ENCODE measurements at places on chromosomes 6 and 20.

DNA sequence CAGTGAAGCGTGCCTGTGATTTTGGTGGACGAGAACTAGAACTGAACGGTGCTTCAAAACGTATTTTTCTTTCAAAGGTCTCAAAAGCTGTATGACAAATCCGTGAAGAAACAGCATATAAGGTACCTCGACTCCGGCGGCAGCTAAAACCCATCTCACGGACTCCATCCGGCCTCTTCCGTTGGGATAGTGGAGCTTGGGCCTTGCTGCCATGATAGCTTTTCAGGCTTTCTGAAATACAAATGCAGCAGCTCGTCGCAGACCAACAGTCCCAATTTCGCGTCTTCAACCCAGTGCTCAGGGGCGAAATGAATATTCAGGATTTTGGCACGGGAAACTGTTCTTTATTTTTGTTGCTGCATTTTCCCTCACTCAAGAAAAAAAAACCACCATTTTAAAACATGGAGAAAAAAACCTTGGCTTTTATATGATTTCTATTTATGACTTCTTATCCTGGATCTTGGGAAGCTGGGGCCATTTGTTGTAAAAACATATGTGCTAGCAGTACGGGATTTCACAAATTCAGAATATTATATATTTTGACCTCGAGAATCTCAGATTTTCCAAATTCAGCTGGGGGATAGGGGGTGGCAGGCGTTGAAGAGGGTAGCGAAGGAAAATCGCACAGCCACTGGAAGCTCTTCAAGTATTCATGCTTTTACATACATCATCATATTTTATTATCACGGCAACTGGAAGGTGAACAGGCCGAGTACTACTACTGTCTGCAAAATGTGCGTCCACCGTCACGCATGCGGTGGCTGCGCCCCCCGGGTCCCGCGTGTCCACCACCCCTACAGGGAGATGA is 849 bp downstream of the GSTA4 start:
- DNase-seq: peak; percentile 30

DNA sequence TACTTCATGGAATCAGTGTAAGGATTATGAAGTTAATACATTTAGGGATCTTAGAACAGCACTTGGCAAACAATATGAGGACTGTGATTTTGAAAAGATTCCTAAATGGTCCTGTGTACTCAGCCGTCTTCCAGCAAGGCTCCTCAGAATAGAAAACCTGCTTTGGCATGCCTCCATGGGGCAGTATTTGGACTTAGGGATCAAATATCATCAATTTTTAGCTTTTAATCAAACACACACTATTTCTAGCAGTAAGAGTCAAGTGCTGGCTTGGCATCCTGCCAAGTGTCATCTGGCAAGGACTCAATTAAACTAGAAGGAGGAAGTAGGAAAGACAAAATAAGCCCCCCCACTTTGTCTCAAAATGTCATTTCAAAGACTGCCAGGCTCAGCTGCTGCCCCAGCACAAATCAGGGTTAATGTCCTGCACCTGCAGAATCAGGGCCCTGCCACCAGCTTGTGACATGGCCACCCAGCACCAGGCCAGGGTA is 40.8 kb downstream of the IYD start:
- DNase-seq: no peak

- no peak for DNase-seq
Observed at GRCh38 chr6:128241216-128241615, 279.2 kb downstream of the PTPRK start.

GRCh38 chr6:170317718-170318117 is 11.2 kb downstream of the FAM120B start:
- DNase-seq: no peak

GRCh38 chr20:57482148-57482547 is 42.8 kb downstream of the CTCFL start:
- DNase-seq: no peak

DNA sequence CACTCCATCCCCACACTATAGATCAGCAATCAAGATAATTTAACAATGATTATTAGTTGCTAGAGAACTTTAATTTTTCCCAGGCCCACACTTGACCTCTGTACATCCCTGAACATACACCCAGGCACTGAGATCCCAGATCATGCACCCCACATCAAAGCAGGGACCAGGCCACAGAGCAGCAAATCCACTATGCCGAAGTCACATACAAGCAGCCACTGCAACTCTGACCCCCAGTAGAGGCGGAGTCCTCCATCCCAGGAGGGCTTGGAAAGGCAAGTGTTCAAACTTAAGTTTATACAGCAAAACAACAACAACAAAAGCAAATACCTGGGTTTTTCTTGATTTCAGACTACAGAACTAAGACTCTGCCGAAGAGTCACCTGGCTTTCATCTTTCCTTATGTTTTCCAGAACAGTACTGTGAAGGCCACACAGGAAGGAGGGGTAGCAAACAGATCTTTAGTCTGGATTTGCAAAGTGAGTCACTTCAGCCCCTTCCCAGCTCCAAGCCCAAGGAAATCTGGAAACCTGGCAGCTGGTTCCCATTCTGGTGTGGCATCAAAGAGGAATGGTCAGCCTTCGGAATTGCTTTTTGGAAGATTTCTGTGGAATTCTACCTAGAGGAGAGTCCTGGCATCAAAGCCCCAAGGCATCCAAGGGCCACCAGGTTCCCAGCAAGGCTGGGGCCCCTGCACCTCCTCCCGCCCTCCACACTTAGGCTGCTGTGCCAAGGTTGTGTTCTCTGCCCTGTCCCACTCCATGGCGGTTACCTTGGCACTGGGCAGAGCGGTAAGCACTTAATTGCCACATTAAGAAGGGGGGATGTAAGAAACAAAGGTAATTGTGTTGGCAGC is 7.3 kb downstream of the JAG1 start:
- peak; percentile 12 for DNase-seq

- no peak for DNase-seq
Observed at GRCh38 chr6:155645325-155645724, 189.7 kb upstream of the NOX3 start.

GRCh38 chr20:50017576-50018248 is 34.9 kb downstream of the SNAI1 start:
- no peak for DNase-seq

- peak; percentile 21 for DNase-seq
Observed at GRCh38 chr20:17616480-17617211, 46.8 kb downstream of the DSTN start.

GRCh38 chr20:57968120-57968519 is 258.3 kb upstream of the PMEPA1 start:
- no peak for DNase-seq

- DNase-seq: no peak
Observed at GRCh38 chr6:22208026-22208425, 88.8 kb downstream of the PRL start.

- no peak for DNase-seq
Observed at GRCh38 chr20:58815448-58815847, 35.3 kb downstream of the GNAS-AS1 start.

DNA sequence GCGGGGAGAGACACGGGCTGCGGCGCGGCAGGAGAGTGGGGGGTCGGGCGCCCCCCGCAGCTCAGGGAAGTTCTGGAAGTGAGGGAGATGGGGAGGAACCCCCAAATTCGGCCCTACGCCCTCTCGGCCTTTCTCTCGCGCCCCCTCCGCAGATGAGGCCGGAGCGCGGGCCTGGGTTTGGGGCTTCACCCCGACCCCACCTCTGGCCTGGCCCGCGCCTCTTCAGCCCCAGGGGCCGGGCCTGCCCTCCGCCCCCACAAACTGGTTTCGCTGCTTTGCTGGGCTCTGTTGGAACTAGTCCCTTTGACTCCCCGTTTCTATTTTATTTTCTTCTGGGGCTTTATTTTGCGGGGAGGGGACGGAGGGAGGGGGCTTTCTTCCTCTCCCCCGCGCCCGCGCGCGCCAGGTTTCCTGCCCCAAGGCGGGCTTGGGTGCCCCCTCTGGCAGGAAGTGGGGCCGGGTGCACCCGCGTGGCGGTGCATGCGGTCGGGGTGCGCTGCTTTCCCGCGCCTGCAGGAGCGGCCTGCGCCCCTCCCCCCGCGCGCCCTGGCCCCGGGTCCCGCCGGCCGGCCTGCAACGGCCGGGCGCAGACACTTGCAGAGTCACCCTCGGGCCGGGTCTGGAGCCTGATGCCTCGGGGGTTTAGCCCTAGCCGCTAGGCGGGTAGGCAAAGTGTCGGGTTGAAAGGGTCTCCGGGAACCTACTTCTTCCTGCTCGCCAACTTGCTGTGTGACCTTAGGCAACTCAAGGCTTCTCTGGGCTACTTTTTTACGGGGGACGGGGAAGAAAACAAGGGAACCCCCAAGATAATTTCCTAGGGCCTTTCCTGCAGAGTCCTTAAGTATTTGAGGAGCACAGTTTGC is 1.3 kb downstream of the HMGA1 start:
- DNase-seq: peak; percentile 35

DNA sequence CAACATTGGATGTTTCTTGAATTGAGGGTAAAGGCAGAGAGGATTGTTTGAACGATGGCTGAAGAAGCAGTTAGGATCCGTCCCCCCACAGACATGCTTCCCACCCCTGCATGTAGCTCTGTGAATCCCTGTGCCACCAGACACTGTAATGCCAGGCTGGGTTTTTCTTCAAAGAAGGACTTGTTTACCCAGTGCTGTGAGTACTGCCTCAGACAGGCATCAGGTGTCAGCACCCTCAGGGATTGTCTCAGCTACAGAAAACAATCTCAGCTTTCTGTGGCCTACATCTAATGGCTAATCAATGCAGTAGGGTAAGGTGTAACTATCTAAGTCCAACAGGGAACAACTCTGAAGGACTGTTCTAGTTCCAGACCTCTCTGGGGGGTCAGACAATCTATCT is 853.0 kb upstream of the EPHA7 start:
- DNase-seq: no peak

DNA sequence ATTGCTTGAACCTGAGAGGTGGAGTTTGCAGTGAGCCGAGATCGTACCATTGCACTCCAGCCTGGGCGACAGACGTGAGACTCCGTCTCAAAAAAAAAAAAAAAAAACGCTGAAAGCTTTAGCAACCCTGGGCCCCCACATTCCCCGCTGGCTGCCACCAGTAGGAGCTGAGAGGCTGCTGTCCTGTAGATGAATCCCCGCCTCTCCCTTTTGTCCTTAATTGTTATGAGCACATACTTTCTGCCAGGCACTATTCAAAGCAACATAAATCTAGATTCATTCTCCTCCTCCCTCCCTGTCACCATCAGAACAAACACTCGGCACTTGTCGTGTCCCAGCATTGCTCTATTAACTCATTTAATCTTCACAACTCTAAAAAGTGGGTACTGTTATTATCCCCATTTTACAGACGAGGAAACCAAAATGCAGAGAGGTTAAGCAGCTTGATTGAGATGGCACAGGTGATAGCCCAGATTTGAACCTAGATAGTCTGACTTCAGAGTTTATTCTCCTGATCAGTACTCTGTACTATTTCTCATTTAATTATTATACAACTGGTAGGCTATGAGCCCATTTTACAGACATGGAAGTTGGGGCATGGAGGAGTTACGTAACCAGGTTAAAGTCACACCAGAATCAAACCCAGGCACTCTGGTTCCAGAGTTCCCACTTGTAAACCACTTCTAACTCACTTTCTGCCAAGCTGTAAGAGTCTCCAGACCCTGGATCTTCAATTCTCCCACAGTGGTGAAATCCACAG is 97.4 kb downstream of the EYA2 start:
- no peak for DNase-seq

- no peak for DNase-seq
Observed at GRCh38 chr20:4637081-4637797, 84.5 kb upstream of the PRND start.

GRCh38 chr6:2843138-2843740 is 1.6 kb upstream of the SERPINB1 start:
- no peak for DNase-seq

DNA sequence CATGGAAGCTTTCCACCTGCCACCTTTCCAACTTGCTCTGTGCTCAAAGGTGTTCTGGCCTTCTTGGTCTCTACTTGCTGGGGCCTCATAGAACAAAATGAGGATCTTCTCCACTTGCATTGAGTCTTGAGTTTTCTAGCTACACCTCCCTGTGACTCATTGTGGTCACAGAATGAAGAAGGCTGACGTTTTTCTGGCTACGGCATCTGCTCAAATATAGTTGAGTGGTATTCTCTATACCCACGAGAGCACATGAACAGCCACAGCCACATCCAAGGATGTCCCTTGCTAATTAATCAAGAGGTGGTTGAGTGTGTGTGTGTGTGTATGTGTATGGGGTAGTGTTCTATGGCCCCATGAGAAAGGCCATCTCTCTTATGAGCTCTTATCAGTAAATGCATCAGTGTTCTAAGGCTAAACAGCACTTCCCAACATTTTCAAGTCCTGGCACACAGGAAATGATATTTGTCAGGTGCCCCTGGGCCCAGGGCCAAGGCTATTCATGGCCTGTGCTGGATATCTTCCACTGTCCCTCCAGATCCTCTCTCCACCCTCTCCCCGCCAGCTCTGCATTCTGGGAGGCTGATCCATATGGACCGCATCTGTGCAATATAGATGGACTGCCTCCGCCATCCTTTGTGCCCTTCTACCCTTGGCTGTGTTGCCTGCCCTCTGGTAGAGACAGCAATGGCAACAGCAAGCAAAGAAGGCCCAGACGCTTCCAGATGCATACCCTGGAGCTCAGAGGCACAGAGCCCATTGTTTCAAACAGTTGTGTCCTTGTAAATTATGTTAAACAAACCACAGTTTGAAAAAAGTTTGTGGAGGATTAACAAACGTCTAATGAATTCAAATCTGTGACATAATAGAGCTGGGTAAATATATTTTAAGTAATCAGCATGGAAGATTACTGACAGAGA is 150.2 kb downstream of the LRFN2 start:
- DNase-seq: no peak

DNA sequence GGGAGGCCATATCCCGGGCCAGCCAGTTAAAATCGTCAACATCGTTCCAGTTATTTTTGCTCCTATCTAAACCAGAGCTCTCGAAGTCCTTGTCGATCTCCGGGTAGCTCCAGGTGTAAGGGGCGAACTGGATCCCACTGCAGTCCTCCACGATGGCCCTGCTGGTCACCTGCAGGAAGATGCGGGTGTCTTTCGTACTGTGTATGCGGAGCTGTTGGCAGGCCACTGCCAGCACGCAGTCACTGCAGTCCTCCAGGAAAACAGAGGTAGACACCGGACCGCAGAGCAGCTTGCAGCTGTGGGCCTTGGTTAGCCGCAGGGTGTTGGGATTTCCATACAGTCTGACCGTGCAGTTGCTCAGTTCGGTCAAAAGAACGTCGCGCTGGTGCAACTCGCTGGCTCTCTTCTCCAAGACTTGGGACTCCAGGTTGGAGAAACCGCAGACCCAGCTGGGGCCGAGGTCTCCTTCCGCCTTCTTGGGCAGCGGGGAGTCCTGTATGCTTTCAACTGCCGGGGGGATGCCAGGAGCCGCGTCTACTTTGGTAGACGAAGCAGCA is 742 bp downstream of the TBCC start:
- peak; percentile 28 for DNase-seq

- DNase-seq: no peak
Observed at GRCh38 chr6:46893648-46894047, 28.1 kb downstream of the ADGRF5 start.

GRCh38 chr20:37904008-37904642 is 1.2 kb downstream of the VSTM2L start:
- DNase-seq: no peak

GRCh38 chr6:163872335-163872734 is 457.8 kb downstream of the QKI start:
- DNase-seq: no peak

DNA sequence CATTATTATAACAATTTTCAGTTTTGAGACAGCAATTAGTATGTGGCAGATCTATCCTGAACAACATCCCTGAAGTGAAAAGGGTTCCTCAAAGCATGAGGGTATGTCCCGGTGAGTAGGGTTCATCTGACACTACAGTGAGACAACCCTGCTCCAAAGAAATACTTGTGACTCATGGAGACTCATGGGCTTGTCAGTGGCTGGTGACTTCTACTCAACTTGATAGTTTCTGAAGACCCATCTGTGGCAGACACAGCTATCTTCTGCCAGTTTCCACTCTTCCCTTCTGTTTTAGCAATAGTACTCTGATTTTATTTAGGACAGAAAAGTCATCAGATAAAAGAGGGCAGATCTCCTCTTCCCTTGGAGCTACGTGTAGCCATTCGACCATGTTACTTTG is 41.4 kb downstream of the MAP3K7 start:
- DNase-seq: no peak
